ENCODE measurements at places on chromosomes 6 and 20.

DNA sequence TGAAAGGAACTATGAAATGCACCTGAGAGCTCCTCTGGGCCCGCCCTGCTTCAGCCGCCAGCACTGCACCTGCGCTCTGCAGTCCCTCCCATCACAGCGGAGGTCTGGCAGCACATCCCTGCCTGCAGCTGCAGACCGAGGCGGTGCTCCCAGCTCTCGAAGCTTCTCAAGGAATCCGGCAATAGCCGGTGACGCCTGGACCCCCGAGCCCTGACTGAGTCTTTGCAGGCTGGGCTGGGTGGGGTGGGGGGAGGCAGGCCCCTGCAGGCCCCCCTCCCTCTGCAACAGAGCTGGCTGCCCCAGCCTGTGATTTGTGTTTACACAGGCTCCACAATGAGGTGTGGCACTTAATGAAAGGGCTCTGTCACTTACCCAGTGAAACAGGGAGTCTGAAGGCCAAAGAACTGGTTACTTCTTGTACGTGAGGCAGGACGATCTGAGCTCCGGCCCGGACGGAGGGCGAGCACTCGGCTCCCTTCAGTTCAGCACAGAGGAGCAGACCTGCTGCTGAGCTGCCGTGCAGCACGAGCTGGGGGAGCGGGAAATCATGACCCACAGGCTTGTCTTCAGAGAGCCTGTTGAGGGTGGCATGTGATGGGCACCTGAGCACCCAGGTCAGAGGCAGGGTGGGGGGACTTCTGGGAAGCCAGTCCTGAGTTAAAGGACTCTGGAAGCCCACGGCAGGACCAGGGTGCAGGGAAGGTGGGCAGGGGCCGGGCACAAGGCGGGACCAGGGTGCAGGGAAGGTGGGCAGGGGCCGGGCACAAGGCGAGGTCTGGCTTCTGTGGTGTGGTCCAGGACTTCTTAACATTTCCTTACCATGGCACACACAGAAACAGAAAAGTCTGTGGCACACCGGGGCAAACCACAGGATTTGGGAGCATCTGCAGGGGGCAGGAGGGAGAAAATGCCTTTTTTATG is 192.3 kb upstream of the THBS2 start:
- no peak for DNase-seq

GRCh38 chr6:1735239-1735803 is 125.6 kb downstream of the FOXC1 start:
- DNase-seq, result no peak

GRCh38 chr6:37016995-37017394 is 11.5 kb downstream of the FGD2 start:
- DNase-seq, result no peak

DNA sequence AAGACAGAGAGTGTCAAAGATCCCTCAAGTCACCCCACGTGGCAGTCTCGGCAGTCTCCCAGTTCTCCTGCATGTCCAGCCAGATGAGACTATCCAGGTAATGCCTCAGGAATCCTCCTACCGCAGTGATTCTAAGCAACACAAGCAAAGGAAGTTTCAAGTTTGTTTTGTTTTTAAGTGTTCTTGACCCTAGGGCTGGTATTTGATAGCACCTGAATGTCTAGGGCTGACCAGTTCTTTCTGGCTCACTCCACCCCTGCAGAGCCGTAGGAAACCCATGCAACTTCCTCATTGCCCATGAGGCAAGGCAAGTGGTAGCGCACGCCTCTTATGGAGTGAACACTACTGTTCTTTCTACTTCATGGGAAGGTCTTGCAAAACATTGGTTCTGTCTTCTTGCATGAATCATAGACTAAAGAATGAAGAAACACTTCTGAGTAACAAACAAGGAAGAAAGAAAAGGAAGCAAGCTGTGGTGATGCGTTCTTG is 24.8 kb upstream of the FOXQ1 start:
- DNase-seq, result no peak

GRCh38 chr6:41489120-41489851 is 56.9 kb upstream of the FOXP4 start:
- no peak for DNase-seq

DNA sequence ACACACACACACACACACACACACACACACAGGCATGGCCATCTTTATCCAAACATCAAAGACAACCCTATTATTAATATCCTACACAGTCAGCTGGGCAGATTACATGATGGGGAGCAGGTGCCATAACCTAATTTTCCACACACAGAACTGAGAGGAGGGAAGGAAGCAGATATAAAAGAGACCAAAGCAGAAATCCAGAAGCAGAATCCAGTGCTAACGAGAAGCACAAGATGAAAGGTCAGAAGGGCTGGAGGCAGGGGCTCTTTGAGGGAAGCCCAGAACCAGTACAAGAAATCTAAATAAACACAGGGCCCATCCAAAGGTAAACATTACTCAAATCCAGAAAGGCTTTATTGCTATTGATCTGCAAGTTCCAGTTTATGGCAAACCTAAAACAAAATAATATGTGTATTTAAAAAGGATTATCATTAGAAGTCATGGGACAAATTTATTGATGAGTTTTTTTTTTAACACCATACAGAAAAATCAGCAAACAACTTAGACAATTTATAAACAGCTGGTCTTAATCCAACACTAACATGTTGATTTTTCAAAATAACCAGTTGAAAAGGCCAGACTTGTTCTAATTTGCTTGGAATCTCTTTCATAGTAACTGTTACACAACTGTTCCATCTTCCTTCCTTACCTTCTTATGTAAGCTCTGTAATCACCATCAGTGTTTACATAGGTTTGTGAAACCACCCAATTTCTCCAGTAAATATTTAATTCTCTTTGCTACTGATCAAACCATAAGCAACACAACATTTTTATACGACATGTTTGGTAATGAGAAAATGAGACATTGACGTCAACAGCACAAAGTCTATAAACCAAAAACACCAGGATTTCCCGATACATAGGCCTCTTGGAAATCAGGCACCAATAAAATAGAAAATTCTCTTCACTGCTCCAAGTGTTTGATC is 34.2 kb downstream of the SLC23A2 start:
- no peak for DNase-seq

GRCh38 chr20:32562495-32562911 is 22.6 kb downstream of the NOL4L start:
- no peak for DNase-seq

DNA sequence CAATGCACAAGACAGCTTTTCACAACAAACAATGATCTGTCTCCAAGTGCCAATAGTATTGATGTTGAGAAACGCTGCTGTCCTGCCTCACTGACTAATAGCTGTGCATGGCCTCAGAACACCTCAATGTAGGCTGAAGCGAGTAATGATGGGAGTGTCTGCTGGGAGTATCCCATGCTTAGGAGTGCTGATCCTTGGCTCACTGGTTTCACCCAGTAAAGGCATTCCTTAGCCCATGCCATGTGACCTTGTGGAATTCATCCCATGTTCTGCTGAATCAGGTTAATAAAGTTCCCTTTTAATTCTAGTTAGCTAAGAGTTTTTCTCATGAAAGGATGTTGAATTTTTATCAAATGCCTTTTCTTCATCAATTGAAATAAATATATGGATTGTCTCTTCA is 3.8 kb upstream of the WFDC12 start:
- DNase-seq, result no peak

GRCh38 chr6:28802417-28803336 is 121.1 kb downstream of the TRIM27 start:
- no peak for DNase-seq

DNA sequence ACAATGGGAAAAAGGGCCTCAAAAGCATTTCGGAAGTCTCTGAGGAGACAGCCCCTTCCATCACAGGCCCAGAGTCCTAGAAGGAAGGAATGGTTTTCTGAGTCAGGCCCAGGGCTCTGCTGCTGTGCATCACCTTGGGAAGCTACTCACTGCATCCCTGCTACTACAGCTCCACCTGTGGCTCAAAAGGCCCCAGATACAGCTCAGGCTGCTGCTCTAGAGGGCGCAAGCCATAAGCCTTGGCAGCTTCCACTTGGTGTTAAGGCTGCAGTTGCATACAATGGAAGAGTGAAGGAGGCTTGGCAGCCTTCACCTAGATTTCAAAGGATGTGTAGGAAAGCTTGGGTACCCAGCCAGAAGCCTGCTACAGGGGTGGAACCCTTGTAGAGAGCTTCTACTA is 54.8 kb downstream of the MEI4 start:
- no peak for DNase-seq

GRCh38 chr6:18931086-18931485 is 543.9 kb downstream of the RNF144B start:
- DNase-seq, result no peak

DNA sequence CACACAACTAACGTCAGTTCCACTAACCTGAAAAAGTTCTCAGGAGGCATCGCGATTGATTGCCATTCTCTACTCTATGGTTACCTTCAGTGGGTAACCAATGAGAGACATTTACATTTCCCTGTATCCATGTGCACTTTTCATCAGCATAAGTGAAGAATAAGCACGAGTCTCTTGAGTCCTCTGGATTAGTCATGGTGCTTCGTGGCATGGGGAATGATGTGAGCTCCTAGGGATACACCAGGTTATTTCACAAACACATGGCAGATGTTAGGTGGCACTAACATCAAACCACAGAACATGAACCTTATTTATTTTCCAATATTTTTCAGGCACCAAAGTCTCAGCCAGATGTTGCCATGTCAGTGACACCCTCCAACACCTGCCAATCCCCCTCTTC is 64.0 kb downstream of the FYN start:
- DNase-seq, result no peak

DNA sequence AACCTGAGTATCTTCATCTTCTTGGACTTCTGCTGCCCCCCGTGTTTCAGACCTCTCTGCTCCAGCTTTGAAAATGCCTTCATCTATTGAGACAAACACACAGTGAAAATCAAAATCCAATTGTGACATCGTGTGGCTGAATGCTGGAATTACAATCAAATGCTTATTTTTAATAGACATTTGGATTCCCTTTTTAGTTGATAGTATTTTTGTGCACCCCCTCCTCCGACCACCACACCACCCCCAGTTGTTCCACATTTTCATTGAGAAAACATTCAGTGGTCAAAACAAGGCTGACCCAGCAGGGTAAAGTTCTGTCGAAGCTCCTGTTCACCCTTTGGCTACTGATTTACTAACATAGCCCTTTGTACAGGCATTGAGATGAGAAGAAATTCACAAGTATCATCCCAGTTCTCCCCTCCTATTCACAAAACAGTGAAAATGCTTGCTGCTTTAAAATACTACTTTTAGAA is 79.0 kb downstream of the NRSN1 start:
- DNase-seq, result peak; percentile 32

DNA sequence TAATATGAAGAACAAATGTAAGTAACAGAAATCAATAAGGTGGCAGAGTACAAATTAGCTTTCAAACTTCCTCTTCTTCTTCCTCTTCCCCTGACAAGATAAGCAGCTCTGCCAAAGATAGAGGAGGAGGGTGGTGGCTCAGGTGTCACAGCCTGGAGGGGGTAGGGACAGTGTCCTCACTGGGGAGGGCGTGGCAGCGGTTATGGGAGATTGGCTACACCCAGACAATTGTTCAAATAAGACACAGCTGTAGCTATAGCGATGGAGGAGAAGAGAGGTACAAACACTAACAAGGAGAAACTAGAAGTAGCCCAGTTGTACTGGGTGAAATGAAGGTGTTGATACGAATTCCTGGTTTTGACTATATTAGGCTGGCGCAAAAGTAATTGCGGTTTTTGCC is 198.5 kb downstream of the TBXT start:
- DNase-seq, result no peak

DNA sequence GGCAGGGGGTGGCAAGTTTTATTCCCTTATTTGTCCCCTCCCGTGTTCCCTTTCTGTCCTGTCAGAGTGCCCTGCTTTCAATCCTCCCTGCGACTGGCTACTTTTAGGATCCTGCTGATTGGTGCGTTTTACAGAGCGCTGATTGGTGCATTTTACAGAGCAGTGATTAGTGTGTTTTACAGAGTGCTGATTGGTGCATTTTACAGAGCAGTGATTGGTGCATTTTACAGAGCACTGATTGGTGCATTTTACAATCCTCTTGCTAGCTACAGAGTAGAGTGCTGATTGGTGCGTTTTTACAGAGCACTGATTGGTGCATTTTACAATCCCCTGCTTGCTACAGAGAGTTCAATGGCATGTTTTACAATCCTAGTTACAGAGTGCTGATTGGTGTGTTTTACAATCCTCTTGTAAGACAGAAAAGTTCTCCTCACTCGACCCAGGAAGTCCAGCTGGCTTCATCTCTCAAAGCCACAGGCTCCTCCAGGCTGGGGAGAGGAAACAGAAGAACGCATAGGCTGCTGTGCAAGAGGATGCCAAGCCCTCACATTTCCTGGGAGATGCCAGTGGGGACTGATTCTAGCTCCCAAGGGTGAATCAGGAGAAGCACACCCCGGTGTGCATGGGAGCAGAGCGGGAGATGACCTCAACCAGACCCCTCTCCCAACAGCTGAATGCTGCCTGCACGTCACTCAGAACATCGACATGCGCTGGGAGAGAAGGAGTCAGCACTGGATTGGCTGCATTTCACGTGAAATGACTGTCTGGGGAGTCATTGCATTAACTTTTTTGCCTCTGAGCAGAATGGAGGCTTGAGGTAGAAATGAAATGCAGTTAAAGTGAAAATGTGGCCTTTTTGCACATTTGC is 48.3 kb upstream of the SLC22A23 start:
- no peak for DNase-seq

DNA sequence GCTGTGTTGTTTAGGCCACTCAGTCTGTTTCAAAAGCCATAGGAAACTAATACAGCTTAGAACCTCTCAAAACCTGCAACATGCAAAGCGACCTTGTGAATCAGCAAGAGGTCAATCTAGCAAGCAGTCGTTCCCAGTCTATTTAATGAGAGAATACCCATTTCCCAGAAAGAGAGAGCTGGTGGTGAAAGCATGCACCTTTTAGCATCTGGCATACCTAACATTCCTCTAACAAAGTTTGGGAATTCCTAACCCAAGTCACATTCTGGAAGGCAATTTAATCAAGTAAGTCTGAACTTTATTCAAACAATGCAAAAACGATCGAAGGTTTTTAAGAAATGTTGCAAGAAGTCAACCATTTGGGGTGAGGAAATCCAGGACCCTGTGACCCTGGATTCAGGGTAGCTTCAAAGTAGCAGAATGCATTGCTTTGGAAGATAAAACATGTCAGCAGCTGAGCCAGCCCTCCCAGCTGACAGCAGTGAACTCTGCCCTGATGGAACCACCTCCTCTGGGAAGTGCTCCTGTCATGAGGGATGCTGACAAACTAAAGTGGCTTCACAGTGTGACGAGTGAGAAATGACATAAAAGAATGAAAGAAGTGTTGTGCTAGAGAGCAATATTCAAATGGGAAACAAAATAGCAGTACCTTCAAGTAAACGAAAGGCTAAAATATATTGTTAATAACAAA is 104.8 kb downstream of the GMDS start:
- no peak for DNase-seq

- DNase-seq, result no peak
Observed at GRCh38 chr6:15570171-15570570, 92.7 kb downstream of the DTNBP1 start.

DNA sequence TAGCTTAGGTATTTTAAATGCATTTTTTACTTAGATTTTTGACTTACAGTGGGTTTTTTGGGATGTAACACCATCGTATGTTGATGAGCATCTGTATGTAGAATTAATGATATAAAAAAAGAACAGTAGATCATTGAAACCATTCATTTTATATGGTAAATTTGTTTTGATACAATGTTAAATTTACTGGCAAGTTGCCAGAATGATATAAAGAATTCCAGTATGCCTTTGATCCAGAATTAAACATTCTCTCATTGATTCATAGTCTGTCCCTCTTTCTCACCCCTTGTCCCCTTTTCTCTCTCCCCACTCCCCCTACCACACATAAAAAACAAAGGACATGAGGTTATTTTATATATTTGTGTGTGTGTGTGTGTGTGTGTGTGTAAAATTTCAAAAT is 45.3 kb downstream of the VTA1 start:
- no peak for DNase-seq

GRCh38 chr6:169158691-169159090 is 95.0 kb downstream of the THBS2 start:
- DNase-seq, result no peak
